ENCODE measurements at places on chromosomes 6 and 20. TPM values are rescaled to one million over a fixed set of nuclear protein-coding genes. Genes with fewer than 3 reads are reported as not detected.

- H3K27ac ChIP-seq: no peak overlapping the region
- no peak overlapping the region for H3K4me3 ChIP-seq
- no peaks in the 10 kb centered on the region for H3K36me3 ChIP-seq
Observed at GRCh38 chr20:52482044-52482443, 290.5 kb upstream of the ZFP64 start.

DNA sequence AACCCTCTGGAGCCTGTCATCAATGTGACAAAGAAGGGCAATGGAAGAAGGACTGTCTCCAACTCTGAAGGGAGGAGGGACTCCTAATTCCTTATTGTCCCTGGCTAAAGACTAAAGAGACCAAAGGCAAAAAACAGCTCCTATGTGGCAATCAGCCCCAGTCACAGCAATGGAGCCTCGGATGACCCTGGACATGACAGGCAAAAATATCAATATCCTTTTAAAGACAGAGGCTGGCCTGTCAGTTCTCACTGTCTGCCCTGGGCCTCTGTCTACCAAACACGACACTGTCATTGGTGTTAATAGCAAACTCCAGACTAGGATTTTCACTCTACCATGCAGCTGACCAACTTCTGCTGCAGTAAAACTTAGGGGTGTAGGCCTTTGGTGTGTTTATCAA, 38.0 kb upstream of the POU5F1 start:
- peaks cover 6% of the 10 kb centered on the region for H3K4me1 ChIP-seq
- H3K4me3 ChIP-seq: no peak overlapping the region
- no peak for DNase-seq

Gene TFAP2D
- total RNA-seq: not detected

GRCh38 chr6:157092736-157093135, 230.6 kb downstream of the TMEM242 start:
- H3K27ac ChIP-seq: no peak overlapping the region
- no peaks in the 10 kb centered on the region for H3K36me3 ChIP-seq
- peaks cover 4% of the 10 kb centered on the region for H3K4me1 ChIP-seq
- no peak overlapping the region for H3K4me3 ChIP-seq

Data from transverse colon (tissue), 4 donors.